SJSA1 (cell line): ENCODE measurements at places on chromosomes 16 and 17. TPM values are rescaled to one million over a fixed set of nuclear protein-coding genes. Genes with fewer than 3 reads are reported as not detected.

- H3K36me3 ChIP-seq = no peaks in the 10 kb centered on the region
- H3K27ac ChIP-seq = no peak overlapping the region
- H3K27me3 ChIP-seq = no peaks in the 10 kb centered on the region
- no peak overlapping the region for H3K4me3 ChIP-seq
- DNase-seq = no peak
- peaks cover 5% of the 10 kb centered on the region; the same call in 1 of the 2 replicates for H3K4me1 ChIP-seq
These were observed 840 bp upstream of the CDH5 start for GRCh38 chr16:66365651-66366050.

SERPINF2 gene
- total RNA-seq = not detected in 2 replicates

- no peaks in the 10 kb centered on the region for H3K36me3 ChIP-seq
- H3K27me3 ChIP-seq = peaks cover 24% of the 10 kb centered on the region
- no peak for DNase-seq
- no peaks in the 10 kb centered on the region for H3K4me1 ChIP-seq
These were observed 46.6 kb upstream of the PABPN1L start for GRCh38 chr16:88913001-88913612.

MPP2 gene
- total RNA-seq = 0.13 and 1.2 TPM in 2 replicates

DNA sequence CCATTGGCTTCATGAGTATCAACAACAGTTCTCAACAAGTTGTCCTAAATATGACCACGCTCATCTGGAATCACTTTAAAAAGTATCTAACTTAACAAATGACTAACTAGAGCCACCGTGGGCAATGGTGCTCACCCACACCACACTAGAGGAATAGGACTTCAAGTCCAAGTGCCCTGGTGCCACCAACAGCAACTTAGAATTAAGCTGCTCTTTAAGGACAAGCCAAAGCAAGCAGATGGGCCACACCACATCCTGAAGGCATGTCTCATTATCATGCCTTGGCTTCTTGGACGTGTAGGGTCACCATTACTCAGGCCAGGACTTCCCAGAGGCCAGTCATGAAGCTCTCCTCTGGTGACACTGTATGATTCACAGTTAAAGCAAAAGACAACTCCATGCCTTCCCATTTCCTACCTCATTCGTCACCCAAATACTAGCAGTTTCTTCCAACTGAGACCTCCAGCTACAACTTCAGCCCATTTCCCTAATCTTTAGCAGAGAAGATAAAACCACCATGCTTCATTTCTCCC lies 9.4 kb upstream of the SLC6A4 start:
- no peaks in the 10 kb centered on the region for H3K4me1 ChIP-seq
- no peak for DNase-seq
- peaks cover 36% of the 10 kb centered on the region for H3K36me3 ChIP-seq
- no peaks in the 10 kb centered on the region for H3K27me3 ChIP-seq

GRCh38 chr16:59907611-59908010 lies 1173.5 kb upstream of the GOT2 start:
- H3K36me3 ChIP-seq = no peaks in the 10 kb centered on the region
- 0 out of 2 replicates have a peak, but pooled peaks cover 3% of the 10 kb centered on the region for H3K4me1 ChIP-seq
- DNase-seq = no peak
- no peak overlapping the region for H3K4me3 ChIP-seq
- no peak overlapping the region for H3K27ac ChIP-seq

ARL4D gene
- 21.2 and 28.0 TPM in 2 replicates for total RNA-seq

GNAO1 gene
- 5.1 and 8.5 TPM in 2 replicates for total RNA-seq

GRCh38 chr17:37478187-37478586 lies 11.5 kb upstream of the DUSP14 start:
- H3K27ac ChIP-seq = no peak overlapping the region
- peaks cover 65% of the 10 kb centered on the region for H3K36me3 ChIP-seq
- DNase-seq = no peak
- no peaks in the 10 kb centered on the region for H3K27me3 ChIP-seq

DNA sequence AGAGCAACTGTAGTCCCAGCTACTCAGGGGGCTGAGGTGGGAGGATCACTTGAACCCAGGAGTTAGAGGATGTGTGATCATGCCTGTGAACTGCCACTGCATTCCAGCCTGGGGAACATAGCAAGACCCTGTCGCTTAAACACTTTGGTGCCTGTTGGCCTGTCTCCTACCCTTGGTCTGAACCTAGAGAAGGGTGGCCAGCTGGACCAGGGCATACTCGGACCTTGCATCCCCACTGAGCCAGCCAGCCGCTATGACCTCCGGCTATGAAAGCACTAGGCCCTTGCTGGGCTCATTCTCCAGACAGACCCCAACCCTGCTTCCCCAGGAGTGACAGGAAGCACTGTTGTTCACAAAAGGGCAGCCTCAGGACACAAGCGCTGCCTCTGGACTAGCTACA lies 4.6 kb downstream of the IFT20 start:
- H3K36me3 ChIP-seq = peaks cover 40% of the 10 kb centered on the region
- peaks cover 7% of the 10 kb centered on the region for H3K4me1 ChIP-seq
- no peak for DNase-seq
- no peak overlapping the region for H3K4me3 ChIP-seq
- H3K27ac ChIP-seq = no peak overlapping the region
- H3K27me3 ChIP-seq = no peaks in the 10 kb centered on the region

DNA sequence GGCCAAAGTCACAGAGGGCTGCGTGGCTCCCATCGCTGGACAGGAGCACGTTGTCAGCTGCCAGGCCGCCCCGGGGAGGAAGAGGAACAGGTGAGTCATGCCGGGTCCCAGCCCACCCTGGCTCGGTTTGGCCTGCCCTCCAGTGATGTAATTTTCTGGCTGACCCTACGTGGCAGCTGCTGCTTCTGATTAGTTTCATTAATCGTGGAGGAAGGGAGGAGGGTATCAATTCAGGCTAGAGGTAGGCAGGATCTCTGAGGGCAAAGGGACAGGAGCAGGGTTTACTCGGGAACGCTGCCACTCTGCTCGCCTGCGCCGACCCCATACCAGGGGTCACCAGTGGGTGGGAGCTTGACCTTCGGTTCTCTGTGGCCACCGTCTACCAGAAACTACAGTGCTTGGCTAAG lies 11.7 kb upstream of the SPATA32 start:
- no peak overlapping the region for H3K27ac ChIP-seq
- no peak overlapping the region for H3K4me3 ChIP-seq
- no peak for DNase-seq

DNA sequence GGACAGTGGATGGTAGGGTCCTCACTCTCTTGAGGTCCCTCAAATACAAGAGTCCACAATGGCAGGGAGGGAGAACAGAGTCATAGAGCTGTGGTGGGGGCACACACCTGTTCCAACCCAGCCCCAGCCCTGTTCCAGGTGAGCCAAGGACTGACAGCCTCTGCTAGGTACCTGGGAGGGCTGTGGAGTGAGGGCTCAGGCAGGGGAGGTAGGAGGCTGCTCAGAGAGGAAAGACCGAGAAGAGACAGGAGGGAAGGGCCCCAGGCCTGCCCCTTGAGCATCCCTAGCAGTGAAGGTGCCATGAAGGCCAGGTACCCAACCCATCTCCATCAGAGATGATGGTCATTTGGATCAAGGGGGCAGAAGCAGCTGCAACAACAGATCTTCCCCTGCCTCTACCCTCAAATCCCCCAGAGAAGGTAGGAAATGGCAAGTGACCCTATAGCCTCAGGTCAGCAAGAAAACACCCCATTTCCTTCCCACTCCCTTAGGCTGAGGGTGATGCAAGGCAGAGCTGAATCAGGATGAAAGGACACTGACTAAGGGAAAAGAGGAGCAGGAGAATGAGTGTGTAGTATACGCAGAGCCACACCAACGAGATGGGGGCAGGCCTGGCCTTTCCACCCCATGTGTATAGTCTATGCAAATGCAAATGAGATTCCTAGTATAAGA lies 28.6 kb downstream of the CD300LG start:
- H3K27me3 ChIP-seq = 0 out of 2 replicates have a peak, but pooled peaks cover 8% of the 10 kb centered on the region
- H3K36me3 ChIP-seq = no peaks in the 10 kb centered on the region
- H3K4me3 ChIP-seq = no peak overlapping the region
- H3K27ac ChIP-seq = no peak overlapping the region

DNA sequence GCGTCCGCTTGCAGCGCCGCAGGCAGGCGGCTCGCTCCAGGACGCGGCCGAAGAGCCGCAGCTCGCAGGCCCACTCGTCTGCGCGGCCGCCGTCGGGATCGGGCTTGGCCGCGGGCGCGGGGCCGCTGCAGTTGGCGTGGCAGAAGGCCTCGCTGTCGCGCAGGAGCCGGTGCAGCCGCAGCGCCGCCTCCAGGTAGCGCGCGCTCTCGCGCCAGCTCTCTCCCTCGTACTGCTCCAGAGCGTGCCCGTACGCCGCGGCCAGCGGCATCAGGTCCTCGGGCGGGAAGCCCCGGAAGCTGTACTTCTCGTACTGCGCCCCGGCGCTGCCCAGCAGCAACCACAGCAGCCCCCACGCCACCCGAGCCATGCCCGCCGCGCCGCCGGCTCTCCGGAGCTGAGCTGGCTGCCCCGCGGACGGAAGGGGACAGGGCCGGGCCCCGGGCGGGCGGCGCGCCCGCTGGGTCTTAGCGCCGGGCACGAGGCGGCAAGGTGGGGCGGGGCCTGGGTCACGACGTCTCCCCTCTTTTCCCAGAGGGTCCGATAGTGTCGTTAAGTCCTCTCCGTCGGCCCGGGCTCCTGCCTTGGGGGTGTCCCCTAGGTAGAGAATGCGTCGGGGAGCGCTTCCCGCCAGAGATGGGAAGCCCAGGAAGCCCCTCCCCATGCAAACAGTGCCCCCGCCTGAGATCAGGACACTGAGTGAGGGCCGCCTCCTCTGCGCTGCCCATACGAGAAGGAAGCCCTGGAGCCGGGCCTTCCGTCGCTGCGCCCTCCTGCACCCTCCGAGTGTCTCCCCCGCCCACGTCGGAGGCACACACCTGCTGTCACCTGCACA lies at the start of gene P3H4:
TSS of gene P3H4 (minus strand) at position 401 of the 832 bp plus-strand sequence. CDS start at position 367, 34 bp downstream.
- H3K4me3 ChIP-seq = peak within 1 kb of the TSS; percentile 93
- H3K27me3 ChIP-seq = no peaks in the 10 kb centered on the region
- DNase-seq = peak; percentile 68

REXO5 gene
- 19.7 and 26.2 TPM in 2 replicates for total RNA-seq

DNA sequence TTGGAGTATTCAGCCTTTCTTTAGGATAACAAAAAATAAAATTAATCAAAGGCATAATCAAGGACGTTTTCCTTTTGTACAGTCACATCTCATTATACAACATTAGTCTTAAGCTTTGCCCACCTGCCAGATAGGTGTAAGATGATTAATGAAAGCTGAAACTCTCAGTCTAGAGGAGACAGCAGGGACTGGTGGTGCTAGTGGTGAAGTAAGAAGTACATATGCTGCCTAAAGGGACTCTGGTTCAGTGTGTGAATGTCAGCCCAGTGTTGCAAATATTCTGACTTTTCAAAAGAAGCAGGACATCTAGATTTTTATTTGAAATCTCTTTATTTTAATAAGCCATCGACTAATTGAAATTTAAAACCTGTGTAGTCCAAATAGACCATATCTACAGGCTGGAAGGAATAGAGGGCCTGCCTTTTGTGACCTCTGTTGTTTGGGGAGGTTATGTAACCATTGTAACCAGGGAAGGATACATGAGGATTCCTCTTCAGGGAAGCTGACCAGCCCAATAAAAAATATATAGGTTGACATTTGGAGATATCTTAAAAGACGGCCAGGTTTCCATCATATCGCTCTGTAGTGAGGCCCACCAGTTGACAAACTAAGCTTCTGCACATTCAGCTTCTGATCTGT lies 54.1 kb downstream of the FTO start:
- peaks cover 23% of the 10 kb centered on the region for H3K4me1 ChIP-seq
- H3K27ac ChIP-seq = no peak overlapping the region
- H3K4me3 ChIP-seq = no peak overlapping the region
- no peak for DNase-seq
- no peaks in the 10 kb centered on the region for H3K36me3 ChIP-seq

ADAP2 gene
- total RNA-seq = 0.13 and 1.3 TPM in 2 replicates

DNA sequence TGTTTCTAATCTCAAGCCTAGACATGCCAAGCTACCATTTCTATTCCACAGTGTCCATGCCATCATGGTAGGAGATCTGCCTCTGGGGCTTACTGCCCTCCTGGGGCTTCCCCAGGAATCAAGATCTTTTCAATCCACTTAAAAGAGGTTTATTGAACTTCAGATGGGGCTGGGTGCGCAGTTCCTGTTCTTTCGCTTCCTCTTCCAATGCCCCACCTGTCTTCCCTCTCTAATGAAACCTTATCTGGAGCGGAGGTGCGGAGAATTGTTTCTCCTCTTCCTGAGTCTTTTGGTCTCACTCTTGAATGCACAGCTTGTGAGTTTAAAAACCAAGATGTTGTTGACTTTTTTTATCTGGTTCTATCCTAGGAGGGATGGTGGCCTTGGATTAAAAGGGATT lies 30.4 kb upstream of the METTL16 start:
- H3K4me1 ChIP-seq = no peaks in the 10 kb centered on the region
- H3K36me3 ChIP-seq = no peaks in the 10 kb centered on the region
- no peaks in the 10 kb centered on the region for H3K27me3 ChIP-seq
- no peak overlapping the region for H3K27ac ChIP-seq
- H3K4me3 ChIP-seq = no peak overlapping the region

DNA sequence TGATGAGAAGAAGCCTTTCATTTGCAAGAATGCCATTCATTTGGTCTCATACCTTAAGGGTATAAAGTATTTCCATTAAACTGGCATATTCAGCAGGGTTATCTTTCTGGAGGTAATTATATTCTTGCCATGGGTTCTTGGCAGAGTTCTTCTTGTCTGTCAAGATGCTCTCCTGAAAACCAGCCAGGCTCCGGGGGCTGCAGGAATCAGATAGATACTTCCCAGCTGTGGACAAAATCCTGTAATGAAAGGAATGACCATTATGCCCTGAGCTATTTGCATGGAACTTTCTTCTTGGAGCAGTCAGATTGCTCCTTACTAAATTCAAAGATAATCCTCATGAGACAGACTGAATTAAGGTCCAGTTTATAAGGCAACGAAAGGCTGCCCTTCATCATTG lies 47.0 kb downstream of the COG7 start:
- no peak overlapping the region for H3K27ac ChIP-seq
- no peaks in the 10 kb centered on the region for H3K27me3 ChIP-seq
- H3K4me3 ChIP-seq = no peak overlapping the region
- no peak for DNase-seq
- H3K4me1 ChIP-seq = peaks cover 17% of the 10 kb centered on the region

TP53TG3B gene
- not detected in 2 replicates for total RNA-seq

DNA sequence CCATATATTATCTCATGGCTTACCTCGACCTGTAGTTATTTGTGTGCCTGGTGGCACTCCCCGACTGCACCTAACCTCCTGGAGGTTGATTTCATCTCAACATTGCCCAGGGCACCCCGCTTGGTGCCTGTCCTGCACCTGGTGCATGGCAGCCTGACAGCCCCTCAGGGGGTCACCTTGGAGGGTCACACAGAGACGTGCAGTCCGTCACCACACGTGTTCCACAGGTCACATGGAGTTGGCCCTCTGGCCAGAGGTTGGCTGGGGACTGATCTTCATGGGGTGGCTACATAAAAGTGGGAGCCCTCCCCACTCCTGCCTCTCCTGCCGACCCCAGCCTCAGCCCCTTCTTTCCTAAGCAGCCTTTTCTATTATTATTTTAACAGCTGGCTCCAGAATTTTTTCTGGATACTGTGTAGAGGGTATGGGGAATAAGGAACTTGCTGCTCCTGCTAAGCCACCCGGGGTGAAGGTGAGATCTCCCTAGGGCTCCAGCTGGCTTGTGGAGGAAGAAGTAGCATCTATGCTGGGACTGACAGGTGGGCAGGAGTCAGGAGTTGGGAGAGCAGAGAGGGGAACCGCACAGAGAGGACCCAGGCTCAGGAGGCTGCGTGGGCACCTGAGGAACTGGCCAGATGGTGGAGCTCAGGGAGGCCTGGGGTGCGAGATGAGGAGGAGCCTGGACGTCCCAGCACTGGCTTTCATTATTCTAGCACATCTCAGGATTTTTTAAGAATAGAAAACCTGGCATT lies 12.5 kb upstream of the NKD1 start:
- peak; percentile 28 for DNase-seq
- H3K27ac ChIP-seq = no peak overlapping the region
- no peaks in the 10 kb centered on the region for H3K36me3 ChIP-seq
- H3K4me3 ChIP-seq = no peak overlapping the region
- H3K4me1 ChIP-seq = no peaks in the 10 kb centered on the region
- H3K27me3 ChIP-seq = no peaks in the 10 kb centered on the region
